ENCODE measurements at places on chromosomes 2 and 18. TPM values are rescaled to one million over a fixed set of nuclear protein-coding genes. Genes with fewer than 3 reads are reported as not detected.

Gene ALK
- total RNA-seq, result under 0.01 TPM

Gene SULT1C2
- not detected for total RNA-seq

Gene GALNT14
- not detected for total RNA-seq

Gene REG1B
- total RNA-seq, result not detected

Gene XPO1
- 100 TPM for total RNA-seq
